GDM1 (cell line): ENCODE measurements at places on chromosomes 13 and 19.

DNA sequence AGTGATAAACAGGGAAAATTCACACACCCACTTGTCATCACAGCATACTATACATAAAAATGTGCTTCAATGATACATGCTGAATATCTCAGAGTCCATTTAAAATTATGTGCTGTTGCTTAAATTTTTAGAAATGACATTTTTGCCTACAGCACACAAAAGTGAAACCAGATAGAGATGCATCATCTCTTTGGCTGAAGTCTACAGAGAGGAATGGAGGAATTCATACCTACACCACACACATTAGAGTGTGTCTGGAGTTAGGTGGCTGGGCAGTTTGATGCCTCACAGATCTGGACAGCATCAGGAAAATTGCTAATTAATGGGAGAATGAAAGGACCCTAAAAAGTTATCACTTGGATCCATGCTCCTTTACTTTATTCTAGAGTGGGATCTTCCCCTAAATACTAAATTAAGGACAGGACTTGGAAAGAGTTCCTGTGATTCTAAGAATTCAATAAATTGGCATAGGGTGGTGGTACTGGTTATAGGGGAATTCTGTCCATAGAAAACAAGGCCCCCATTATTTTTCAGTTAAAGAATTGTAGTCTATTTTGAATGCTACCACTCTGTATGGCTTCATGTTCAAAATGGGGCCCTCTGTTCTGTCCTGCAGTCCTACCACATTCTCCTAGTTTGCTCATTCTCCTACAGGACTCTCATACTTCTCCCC lies 41.3 kb downstream of the RCBTB2 start:
- DNase-seq = no peak

GRCh38 chr19:32543115-32543900 lies 37.7 kb upstream of the PDCD5 start:
- DNase-seq = no peak

DNA sequence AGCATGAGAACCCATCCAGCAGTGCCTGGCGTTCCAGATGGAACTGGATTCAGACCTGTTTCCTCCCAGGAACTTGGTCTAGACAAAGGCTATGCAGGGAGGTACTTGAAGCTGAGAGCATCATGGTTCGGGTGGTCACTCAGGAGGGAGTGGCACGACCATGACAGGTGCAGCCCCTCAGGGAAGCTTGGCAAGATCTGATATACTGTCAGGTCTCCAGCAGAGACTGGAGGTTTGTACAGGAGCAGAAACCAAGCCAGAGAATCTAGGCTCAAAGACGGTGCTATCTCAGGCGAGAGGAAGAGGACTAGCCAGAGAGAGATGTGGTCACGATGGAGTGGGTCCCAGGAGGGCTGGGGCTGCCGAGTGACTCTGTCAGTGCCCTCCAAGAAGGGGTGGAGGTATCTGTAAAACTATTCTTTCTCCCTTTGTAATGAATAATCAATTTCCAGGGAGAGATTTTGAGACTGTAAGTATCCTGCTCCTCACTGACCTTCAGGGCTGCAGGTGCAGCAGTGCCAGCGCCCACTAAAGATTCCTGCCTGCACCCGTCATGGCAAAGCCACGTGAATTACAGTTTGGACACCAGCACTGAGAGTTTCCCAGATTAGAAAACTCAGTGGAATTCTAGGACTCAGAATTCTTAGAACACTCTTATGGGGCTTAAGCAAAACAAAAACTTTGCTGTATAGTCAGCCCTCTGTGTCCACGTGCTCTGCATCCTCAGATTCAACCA lies 10.2 kb upstream of the DCUN1D2 start:
- no peak for DNase-seq

GRCh38 chr19:14381689-14382474 lies 638 bp downstream of the ADGRE5 start:
- no peak for DNase-seq

DNA sequence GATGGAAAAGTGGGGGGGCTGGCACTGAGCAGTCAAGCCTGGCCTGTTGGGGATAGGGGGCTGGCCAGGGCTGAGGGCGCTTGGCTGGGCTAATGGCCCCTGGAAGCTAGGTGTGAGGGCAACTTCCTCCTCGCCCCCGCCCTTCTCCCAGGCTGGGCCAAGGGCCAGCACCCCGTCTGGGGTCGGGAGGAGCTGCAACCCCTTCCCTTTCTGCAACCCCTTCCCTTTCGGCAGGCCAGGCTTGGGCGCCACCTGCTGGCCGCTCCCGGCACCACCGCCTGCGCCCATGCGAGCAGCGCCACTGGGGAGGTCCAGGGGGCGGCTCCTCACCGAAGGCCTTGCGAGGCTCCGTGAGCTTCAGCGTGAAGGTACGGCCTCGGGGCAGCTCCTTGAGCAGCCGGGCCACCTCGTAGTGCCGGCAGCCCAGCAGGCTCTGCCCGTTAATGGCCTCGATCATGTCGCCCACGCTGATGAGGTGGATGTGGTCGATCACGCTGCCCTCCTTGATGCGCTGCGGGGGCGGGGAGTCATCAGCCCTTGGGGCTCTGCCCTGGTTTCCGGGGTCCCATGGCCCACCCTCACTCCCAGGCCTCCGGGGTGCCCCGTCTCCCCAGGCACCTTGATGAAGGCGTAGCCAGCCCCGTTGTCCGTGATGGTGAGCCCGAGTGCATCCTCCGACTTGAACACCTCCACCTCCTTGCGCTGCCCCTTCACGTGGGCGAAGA lies 5.0 kb upstream of the PTGER1 start:
- peak; percentile 60 for DNase-seq

DNA sequence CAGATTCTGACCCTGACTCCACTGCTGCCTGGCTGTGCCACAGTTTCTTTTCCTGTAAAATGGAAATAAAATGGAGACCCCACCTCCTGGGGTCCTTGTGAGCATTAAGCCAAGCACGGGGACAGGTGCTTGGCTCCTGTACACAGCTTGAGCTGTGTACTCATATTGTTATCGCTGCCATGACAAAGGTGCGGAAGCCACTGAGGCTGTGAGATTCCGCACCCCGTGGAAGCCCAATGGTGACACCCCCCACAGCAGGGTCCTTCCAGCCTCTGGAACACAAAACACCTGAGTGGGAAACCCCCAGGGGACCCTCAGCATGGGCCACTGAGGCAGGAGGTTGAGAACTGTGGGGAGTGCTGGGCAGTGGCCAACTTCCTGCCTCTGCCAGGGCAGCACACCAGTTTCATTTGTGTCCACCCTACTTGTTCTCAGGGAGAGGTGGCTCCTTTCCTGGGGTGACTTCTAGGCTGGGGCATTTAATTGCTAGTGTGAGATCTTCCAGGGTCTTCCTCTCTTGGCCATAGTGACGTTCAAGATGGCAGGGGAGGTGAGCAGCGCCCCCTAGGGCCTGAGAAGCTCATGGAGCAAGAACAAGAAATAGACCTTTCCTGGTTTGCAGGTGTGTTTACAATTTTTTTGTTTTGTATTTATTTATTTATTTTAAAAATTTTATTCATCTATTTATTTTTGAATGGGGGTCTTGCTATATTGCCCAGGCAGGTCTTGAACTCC lies 5.4 kb upstream of the JSRP1 start:
- peak; percentile 15 for DNase-seq

DNA sequence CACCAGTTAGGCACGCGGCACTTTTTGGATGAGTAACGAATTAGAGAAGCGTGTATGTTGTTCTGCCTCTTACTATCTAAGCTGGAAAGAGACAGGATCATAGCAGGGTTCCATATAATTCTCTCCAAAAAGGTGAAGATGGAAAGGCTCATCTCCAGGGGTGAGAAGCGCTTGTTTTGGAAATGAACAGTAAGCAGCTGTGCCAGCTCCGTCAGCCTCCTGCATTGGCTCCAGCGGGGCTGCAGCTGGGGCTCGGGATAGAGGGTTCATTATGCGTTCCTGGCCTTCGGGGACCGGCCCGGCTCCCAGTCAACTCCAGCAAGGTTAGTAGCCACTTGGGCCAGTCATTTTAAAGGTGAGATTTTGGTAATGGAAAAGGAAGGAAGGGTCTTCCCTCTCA lies 155.5 kb downstream of the COL4A1 start:
- no peak for DNase-seq

DNA sequence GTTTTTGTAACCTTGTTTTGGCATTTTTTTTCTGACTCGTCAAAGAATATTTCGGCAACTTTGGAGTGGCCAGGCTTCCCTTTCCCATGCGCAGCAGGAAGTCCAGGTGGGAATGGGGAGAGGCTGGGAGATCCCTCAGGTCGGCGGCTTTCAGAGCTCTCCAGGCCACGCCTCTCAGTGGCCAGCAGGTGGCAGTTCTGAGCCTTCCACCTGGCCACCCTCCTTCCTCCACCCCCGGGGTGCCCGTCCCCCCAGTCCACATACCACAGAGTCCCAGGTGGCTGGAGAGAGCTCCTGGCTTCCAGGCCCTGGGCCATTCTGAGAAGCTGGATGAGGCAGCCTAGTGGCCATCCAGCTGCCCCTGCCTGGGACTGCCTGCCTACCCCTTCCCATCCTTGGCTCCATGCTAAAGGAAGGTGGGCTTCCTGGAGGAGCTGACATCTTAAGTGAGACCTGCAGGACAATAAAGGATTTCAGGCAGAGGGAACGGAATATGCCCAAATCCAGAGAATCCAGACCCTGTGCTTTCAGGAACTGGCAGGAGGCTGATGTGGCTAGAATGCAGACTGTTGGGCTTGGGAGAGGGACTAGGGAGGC lies 46.3 kb downstream of the CCNE1 start:
- no peak for DNase-seq

GRCh38 chr19:38635483-38636399 lies 11.7 kb upstream of the ACTN4 start:
- no peak for DNase-seq

- DNase-seq = no peak
Observed at GRCh38 chr13:98693756-98694155, 58.7 kb downstream of the SLC15A1 start.

- no peak for DNase-seq
Observed at GRCh38 chr13:22871231-22871630, 309.5 kb upstream of the SGCG start.

DNA sequence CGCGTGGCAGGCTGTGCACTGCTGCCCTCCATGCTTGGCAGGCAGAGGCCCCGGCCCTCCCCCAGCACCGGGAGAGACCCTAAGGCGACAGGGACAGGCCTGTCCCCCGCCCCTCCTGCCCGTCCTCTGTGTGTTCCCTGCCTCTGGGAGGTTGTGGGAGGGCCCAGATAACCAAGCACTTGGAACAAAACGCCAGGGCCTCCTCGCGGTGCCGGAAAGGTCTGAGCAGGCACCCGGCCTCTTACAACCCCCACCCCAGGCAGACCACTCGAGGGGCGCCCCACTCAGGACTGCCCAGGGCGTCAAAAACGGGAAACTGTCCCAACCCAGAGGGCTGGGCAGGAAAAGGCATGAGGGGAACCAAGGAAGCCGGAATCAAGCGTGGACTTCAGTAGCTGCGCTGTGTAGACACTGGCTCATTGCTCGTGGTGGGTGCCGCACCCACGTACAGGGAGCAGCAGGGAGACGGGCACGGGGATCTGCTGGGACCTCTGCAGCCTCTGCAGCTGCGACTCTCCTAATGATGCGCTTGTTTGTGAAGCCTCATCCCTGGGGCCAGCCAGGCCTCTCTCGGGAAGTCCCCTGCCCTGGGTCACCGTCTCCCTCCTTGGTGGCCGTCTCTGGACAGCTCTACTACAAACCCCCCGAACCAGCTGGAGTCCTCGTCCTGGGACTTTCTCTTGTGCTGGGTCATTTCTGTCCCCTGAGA lies 20.0 kb downstream of the GNA11 start:
- DNase-seq = no peak

DNA sequence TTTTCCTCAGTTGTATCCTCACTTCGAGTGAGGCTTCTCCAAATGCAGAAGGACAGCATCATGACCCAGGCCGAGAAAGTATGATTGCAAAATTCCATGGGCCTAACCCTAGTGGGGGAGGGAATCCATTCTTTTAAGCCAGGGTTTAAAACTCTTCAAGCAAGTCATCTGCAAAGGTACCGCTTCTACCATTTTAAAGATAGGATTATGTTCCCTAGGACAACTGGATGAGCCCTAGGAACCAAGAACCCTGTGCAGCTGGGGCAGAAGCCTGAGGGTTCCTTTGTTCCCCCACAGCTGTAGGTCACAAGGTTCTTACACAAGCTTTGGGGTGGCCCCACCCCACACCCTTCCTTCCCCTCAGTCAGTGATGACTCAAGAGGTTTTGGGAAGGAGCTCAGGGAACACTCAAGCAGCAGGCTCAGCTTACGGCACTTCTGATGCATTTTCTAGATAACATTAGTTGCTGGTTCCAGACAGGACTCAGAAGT lies 13.5 kb downstream of the ARL11 start:
- DNase-seq = peak; percentile 24
